ENCODE measurements at places on chromosomes 16 and 17.

DNA sequence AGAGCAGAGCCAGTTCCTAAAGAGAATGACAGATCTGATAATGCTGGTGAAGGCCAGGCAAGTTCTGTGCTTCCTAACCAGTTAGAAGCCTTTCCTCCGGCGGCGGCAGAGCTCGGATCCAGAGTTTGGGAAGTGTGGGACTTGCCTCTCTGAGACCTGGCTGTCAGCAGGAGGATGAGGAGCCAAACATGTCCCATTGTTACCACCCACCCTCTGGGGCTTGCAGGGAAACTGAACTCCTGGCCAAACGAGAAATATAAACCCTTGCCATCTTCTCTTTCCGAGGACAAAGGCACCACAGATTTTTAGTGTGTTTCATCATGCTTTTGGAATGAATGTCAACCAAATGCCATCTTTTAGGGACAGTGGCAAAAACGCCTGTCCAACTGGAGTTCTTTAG lies 80.2 kb upstream of the SMURF2 start:
- no peak for DNase-seq

GRCh38 chr16:8893976-8894690 lies 12.0 kb downstream of the LITAFD start:
- DNase-seq, result no peak

- DNase-seq, result no peak
Observed at GRCh38 chr17:8923762-8924161, 41.7 kb downstream of the PIK3R5 start.

DNA sequence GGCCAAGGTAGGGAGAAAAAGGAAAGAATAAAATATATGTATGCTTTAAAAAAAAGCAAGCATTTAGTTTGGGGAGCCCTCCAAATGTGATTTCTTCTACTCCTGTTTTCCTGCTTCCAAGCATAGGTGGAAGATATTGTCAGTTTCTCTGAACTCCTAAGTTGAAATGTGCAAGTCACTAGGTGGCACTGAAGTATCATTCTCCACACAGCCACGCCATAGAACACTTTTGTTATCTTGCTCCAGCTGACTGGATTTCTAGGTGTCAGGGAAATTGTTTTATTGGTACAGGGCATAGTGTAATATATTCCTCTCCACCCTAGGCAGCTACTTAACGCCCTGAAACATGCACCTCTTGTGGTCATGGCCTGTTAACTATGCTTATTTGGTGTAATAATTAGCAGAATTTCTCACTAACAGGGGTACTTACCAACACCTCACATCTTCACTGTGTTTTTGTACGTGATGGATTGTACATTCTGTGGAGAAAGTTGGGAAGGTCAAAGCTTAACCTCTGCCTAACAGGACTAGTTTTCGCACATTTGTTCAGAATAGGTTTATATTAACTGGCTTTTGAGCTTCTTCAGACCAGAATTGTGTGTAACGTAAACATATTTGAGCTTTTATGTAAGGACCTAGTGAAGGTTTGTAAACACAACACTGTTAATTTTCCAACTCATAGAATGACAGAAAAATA lies 69.3 kb downstream of the FTO start:
- DNase-seq, result peak; percentile 52

GRCh38 chr17:78472035-78472905 lies 93.8 kb downstream of the PGS1 start:
- no peak for DNase-seq

DNA sequence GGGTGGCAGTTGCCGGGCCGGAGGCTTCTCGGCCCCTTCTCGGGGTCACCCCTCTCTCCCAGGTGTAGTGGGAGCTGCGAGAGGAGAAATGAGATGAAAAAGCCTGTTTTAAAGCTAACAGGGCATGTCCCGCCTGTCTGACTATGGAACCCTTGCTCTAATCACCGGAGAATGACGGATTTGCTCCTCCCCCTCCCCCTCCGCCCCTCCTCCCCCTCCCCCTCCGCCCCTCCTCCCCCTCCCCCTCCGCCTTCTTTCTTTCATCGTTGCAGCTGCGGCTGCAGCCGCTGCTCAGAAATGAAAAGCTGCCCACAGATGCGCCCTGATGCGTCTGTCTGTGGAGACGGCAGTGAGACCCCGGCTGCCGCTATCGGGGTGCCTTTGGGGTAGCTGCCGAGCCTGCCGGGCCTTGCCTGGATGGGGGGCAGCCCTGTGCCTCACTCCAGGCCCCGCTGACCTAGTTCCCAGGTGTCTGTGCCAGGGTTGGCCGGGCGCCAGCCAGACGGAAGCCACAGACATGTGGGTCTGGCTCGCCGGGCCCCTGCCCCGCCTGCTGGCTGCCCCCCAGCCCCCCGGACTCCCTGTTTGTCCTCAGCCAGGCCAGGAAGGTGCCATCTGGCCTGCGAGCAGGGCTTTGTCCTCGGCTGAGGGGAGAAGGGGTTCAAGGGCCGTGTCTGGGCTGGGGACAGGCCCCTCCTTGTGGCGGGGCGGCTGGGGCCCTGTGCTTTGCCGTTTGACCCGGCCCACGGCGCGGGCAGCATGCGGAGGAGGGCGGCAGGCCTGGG lies 37.7 kb downstream of the GINS2 start:
- DNase-seq, result peak; percentile 65

GRCh38 chr17:45149037-45149668 lies 878 bp downstream of the HEXIM1 start:
- peak; percentile 88 for DNase-seq

DNA sequence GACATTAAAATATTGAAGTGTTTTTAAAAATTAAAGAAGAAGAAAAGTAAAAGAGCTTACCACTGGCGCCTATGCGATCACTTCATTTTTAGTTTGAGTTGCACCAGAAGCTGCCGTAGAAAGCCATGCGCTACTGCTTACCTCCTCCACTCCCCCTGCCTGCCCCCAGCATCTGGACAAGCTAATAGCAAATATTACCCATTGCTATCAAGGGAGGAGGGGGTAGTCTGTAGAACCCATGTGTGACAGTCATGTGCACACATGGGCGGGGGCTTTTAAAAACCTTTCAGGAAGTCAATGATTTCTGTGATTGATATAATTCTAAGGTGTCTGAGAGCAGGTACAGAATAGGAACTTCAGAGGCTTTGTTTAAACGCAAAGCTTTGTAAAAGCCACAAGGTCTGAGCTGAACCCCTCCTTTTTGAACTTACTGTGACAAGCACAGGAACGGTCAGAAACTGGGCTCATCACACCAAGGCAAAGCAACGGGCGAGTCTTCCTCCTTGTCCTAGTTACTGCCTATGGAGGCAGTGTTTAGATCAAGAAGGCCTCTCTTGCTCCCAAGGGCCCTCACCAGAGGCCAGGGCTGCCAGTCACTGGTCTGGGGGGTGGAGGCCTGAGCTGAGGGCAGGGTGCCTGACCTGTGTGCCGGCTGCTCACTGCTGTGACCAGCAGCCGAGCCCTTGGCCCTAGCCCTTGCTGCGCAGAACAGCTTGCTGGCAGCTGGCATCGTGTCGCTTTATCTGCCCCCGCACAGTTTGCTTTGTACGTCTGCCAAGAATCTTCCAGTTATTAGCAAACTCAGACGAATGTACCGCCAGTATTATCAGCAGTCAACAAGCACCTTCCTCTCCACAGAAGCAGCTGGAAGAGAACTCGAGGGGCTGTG lies 15.0 kb downstream of the GINS2 start:
- no peak for DNase-seq

DNA sequence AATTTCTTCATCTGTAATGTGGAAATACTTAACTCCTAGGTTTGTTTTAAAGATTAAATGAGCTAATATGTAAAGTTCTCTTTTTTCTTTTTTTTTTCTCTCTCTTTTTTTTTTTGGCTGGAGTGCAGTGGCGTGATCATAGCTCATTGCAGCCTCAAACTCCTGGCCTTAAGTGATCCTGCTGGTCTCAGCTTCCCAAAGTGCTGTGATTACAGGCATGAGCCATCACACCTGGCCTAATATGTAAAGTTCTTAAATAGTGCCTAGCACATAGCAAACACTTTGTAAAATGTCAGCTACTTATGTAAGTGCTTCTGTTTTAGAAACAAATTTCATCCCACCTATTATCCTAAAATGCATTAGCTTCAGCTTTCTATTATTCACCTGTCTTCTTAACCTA lies 40.0 kb downstream of the TMC6 start:
- DNase-seq, result no peak

- DNase-seq, result no peak
Observed at GRCh38 chr17:75707079-75707571, 14.1 kb upstream of the ITGB4 start.

DNA sequence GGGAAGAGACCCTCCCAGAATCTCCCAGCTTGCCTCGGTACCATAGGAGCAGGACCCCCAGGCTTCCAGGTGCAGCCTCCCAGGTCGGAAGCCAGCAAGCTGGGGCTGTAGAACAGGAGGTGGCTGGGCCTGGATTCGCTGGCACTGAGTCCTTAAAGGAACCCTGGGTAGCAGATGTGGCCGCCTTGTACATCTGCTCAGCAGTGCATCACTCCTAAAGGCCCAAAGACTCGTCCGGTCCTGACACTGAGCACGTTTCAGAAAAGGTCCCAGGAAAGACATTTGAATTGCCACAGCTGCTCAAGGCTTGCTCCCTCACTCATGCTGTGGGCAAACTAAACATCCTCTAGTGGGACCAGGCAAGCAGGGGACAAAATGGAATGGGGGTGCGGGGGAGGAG lies 172.8 kb downstream of the RAB11FIP4 start:
- no peak for DNase-seq

- DNase-seq, result no peak
Observed at GRCh38 chr16:64773184-64773583, 348.7 kb downstream of the CDH11 start.

DNA sequence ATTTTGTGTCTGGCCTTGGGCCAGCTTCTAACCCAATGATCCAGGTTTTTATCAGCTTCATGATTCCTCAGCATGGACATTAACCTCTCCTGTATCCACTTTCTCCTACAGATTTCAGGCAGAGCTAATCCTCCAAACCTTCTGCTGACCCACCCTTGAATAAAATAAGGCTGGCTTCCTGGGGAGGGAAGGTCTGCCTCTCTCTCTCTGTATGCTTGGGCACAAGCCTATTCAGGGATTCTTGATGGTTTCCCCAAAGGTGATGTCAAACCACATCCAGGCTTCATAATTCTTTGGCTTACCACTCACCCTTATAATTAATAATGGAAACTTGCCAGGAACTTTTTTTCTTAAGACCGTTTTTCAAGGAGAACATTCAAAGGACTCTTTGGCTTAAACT lies 240.1 kb downstream of the UTP18 start:
- DNase-seq, result no peak

DNA sequence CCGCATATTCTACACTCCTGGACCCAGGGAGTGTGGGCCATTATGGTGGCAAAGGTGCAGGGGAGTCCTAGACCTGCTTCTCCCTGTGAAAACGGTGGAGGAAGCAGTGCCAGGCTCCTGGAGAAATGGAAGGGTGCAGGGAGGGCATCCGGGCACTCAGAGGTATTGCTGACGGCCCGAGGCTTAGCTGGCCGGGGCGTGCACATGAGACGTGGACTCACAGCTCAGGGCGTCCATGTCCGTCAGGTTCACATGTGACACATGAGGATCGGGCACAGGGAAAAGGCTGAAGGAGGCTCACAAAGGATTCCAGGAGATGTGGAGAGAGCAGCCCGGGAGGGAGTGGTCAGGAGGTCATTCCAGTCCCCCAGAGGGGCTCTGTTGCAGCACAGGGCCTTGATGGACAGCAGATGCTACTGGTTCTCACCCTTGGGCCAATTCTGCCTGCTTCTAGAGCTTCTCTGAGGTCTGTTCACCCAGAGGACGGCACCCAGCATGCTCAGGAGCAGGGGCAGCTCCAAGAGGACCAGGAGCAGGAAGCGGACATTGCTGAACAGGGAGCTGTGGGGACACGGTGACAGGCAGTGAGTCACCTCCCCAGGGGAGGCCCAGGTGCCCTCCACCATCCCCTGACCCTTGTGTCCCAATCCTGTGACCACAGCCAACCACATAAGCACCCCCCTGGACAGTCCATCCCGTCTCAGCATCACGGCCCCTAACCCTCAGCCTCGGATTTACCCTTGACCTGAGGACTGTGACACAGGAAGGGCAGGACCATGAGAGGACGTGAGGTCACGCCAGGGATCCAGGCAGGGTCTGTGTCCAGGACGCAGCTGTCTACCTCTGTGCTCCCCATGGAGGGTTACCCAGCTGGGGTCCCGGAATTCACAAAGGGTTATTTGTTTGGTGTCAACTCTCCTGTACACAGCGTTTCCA lies 4.5 kb downstream of the CD300C start:
- DNase-seq, result no peak

GRCh38 chr16:52265446-52265861 lies 281.5 kb downstream of the TOX3 start:
- DNase-seq, result no peak

DNA sequence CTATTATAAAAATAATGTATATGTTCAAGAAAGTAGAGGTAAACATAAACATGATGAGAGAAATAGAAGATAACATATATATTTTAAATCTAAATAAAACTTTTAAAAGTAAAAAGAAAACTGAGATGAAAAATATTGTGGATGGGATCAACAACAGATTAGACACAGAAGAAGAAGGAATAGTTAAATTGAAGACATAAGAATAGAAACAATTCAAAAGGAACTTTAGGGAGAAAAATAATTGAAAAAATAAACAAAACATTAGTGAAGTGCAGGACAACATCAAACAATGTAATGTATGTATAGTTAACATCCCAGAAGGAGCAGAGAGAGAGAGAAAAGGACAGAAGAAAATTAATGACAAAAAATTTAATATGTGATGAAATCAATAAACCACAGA lies 228.1 kb upstream of the TNRC6C start:
- no peak for DNase-seq

DNA sequence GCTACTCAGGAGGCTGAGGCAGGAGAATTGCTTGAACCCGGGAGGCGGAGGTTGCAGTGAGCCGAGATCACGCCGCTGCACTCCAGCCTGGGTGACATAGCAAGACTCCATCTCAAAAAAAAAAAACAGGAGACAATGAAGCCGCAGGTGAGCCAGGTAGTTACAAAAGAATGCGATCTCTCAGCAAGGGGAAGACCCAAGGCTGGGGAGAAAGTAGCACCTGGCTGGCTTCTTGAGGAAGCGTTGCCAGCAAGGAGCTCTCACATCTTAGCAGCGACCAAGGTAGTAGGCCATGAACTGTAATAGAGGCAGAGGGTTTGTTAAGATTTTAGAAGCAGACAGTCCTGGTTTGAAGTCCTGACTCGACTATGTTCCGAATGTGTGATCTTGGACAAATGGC lies 175.0 kb downstream of the AIPL1 start:
- DNase-seq, result no peak

DNA sequence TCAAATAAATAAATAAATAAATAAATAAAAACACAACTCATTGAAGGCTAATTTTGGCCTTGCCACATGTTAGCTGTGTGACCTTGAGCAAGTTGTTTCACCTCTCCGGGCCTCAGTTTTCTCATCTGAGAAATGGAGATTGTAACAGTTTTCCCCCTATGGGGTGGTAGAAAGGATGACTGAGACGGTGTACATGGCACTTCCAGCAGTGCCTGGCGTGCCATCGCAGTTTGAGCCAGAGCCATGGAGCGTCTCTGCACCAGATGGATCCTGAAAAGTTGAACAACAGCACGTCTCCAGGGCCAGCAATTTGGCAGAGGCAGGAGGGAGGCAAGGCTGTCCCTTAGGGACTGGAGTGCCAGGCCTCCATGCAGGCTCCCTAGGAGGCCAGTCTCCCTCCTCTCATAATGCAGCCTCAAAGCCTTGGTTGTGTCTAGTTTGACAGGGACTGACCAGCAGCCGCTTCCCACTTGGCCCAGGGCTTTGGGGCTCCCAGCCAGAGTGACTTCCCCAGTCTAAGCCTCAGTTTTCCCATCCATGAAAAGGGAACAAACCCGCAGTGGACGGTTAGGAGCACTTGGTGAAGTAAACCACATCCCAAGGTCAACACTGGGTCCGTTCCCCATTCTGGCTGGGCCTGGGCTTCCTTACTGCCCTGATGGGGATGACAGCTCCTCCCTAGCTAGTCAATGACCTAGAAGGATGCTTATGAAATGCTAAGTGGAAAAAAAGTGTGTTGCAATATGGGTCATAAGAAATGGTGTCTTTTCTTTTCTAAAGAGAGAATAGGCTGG lies 19.3 kb downstream of the SOCS1 start:
- DNase-seq, result no peak
